Stimulated activated CD4-positive, alpha-beta T cell treated with anti-CD3 and anti-CD28 coated beads, Interleukin-12 subunit alpha, Interleukin-12 subunit beta, amount 100 ng/mL, for 4 hours (primary cell): ENCODE measurements at places on chromosomes 7 and 10.

DNA sequence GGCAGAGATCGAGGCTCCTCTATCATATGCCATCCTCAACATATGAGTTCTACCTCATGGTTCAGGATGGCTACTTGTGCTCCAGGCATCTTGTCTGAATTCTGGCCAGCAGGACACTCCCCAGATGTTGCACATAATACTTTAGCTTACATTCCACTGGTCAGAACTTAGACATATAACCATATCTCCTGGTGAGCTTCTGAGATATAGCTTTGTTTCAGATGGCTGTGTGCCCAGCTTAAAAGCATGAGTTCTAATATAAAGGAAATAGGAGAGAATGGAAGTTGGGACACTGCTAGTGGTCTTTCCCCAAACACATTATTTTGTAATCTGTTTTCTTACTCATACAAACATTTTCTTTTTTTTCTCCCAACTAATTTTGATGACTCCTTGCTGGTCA lies 50.8 kb upstream of the IFRD1 start:
- no peak for DNase-seq

DNA sequence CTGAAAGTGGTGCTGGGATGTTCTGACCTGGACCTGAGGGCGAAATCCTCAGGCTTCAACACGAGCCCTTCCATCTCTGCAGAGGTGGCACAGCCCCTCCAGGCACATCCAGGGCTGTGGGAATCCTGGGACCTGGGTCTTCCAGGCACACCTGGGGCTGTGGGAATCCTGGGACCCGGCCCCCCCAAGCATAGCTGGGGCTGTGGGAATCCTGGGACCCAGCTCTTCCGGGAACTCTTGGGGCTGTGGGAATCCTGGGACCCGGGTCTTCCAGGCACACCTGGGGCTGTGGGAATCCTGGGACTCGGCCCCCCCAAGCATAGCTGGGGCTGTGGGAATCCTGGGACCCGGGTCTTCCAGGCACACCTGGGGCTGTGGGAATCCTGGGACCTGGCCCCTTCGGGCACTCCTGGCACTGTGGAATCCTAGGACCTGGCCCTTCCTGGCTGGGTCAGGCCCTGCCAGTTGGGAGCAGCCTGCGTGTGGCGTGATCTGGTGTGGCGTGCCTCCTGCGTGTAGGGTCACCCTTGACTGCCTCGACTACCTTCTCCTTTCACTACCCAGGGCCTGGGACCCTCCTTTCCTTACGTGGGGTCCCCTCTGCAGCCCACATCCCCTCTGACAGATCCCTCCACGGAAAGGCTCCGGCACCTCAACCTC lies 124.0 kb downstream of the WDR37 start:
- DNase-seq = no peak

DNA sequence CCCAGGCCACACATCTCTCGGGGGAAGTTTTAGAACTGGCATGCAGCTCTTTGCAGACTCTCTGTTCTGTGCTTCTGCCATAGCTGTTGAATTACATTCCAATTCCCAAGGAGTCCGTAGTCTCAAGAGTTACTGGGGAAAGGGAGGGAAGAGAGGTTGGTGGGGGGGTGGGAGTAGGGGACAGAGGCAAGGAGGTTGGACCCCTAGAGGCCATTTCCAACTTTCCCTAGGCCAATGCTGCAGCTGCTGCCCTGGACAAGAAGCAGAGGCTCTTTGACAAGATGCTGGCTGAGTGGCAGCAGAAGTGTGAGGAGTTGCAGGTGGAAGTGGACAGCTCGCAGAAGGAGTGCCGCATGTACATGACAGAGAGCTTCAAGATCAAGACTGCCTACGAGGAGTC lies 23.8 kb downstream of the MYH16 start:
- no peak for DNase-seq

DNA sequence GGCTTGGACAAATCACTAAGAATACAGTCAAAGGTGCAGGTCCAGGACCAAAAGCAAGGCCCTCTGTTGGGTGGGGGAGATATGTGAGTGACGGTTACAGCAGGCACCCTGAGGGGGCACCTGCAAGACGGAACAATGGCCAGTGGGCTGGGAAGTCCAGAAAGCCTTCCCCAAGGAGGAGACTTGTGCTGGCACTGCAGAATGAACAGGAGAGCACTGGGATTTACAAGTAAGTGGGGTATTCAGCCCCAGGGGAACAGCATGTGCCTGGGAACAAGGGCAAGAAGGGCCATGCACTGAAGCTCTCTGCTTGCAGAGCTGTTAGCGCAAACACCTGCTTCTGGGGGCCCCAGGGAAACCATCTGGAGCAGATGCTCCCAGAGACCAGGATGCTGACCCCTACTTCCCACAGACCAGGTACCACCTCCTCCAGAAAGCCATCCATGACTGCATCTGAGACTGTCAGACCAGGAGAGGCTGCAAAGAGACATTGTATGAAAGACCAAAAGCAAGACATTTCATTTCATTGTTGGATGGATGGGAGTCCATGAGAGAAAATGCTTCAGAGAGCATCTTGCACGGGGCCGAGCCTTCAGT lies 24.6 kb upstream of the ZMIZ1 start:
- no peak for DNase-seq

- DNase-seq = no peak
These were observed 398.8 kb upstream of the IGFBP3 start for GRCh38 chr7:46319841-46320240.

- no peak for DNase-seq
These were observed 177.3 kb downstream of the C7orf25 start for GRCh38 chr7:42734568-42734967.

DNA sequence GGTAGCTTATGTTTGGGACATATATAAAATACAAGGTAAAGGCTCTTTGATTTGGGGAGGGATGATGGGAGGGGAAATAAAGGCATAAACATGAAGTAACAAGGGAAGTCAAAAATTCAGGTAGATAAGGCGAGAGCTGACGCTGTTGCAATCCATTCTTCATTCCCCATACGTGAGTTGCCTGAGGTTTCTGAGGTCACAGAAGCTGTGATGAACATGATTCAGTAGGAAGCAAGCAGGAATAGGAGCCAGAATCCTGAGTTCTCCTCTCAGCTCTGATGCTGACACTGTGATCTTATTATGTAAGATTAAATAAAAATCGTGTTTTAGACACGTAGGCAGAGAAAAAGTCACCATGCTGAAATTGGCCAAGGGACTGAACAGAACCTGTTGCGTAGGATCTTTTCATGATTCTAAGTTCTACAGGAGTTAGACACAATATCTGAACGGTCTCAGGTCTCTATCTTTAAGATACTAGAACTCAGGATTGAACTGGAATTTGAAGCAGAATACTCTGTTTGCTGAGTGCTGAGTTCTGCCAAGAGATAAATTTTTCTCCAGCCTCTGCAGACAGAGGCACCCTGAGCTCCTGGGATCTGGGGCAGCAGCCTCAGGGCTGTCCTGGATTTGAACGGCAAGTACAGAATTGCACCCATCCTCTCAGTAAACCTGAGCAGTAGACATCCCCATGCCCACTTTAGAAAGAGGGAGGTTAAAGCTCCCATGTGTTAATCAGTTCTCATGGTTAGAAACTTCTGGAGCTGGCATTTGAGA lies 21.0 kb downstream of the KLF6 start:
- no peak for DNase-seq

DNA sequence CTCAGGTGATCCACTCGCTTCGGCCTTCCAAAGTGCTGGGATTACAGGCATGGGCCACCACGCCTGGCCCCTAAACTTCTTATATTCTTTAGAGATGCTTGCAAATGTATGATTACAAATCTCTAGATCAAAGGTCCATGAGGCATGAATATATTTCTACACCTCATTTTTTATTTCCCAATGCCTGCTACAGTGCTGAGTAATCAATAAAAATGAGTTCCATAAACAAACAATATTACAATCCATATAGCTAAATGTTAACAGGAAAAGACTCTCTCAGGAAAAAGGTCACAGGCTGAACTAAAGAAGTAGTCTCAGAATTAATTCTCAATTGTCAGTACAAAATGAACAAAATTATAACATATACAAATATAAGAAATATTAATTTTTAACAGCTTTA lies 90.8 kb downstream of the LMBR1 start:
- no peak for DNase-seq

GRCh38 chr7:102828286-102828685 lies 79.5 kb downstream of the FAM185A start:
- DNase-seq = no peak
